H54 (cell line): ENCODE measurements at places on chromosomes 13 and 19.

- DNase-seq, result no peak
Measured at GRCh38 chr19:33459222-33460090, 62.1 kb downstream of the PEPD start.

DNA sequence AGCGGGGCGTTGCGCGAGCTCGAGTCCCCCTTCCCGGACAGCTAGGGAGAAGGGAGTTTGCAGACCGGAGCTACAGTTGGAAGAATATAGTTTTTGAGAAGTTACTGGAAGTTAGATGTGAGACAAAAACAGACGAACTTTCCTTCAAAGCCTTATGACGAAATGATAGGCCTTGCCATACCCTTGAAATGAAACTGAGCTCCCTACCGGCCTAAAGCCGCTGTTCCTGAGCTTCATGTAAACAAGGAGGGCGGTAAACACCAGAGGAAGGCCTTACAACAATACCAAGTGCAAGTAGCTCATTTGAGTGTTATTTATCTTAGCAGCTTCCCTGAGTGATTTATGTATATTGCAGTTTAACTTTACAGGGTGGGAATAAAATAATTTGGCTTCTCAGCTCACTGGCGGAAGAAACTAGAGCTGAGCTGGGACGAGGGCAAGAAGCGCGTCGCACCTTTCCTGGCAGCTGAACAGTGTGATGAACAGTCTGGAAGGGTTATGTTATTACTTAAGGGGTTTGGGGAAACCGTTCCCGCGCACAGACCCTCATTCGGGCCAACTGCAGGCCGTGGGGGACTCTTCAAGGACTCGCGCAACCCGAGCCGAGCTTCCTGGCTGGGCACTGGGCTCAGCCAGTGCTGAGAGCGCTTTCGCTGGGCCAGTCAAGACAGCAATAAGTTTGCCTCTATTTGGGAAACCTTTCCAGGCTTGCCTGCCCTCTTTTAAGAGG is 111.2 kb downstream of the KCNRG start:
- no peak for DNase-seq

- no peak for DNase-seq
Measured at GRCh38 chr19:9828551-9829063, 889 bp downstream of the UBL5 start.

GRCh38 chr13:46389457-46390451 is 2.7 kb upstream of the RUBCNL start:
- no peak for DNase-seq

DNA sequence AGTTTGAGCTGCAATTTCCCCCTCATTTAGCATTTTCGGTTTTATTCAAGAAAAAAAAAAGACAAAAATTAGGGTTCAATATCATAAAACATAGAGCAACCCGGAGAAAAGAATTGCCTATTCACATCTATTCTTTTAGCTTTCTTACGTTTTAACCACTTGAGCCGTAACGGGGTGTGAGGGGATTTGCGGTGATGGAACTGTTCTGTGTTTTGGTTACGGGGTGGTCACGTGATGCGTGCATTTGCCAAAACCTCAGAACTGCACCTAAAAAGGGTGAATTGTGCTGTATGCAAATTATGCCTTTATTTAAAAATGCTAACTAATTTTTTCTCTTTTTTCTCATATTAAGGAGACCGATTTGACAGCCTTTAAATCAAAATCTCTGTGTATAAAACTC is 22.1 kb downstream of the CLEC11A start:
- no peak for DNase-seq

DNA sequence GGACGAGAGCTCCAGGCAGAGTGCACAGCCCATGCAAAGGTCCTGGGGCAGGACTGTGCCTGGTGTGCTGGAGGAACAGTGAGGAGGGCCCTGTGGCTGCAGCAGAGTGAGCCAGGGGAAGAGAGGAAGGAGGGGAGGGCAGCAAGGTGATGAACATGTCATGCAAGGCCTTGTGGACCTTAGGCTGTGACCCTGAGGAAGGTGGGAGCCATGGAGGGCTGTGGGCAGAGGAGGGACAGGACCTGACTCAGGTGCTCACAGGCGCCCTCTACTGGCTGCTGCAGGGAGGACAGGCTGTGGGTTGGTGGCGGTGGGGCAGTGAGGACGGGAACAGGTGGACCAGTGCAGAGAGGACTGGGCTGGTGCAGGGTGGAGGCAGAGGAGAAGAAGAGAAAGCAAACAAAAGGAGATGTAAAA is 170.3 kb downstream of the PTPRS start:
- no peak for DNase-seq
